ENCODE measurements at places on chromosomes 1 and 21. TPM values are rescaled to one million over a fixed set of nuclear protein-coding genes. Genes with fewer than 3 reads are reported as not detected.

The IFNLR1 gene
- 3.5 TPM for polyA plus RNA-seq

DNA sequence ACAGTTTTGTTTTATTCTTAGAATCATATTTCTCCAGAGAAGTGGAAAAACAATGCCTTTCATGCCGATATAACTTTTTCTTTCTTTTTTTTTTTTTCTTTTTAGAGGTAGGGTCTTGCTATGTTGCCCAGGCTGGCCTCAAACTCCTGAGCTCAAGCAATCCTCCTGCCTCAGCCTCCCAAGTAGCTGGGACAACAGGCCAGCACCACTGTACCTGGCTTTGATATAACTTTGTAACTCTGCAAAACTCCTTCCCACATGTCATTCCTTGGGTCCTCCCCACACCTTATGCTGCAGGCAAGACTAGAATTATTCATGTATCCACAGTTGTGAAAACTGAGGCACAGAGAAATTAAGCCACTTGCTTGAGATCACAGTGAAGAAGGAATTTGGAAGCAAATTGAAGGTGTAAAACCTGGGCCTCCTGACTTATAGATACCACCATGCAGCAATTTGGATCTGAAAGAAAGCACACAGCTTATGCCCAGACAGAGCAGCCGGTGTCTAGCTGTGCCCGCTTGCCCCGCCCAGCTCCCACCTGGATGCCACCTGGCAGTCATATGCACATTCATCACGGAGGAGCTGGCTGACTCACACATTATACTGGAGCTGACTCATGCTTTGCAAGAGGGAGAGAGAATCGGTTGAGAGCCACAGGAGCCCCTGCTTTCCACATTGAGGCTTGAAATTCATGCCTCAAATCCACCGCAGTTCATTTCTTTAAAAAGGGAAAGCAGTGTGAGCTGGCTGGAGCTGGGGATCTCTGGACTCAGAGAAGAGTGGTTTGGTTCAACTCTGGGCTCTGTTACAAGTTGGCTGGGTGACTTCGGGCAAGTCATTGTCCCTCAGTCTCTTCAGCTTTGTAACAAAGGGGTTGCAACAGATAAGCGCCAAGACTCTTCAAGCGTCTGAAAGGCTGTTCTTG is 8.3 kb upstream of the SLC2A1 start:
- no peak for DNase-seq

DNA sequence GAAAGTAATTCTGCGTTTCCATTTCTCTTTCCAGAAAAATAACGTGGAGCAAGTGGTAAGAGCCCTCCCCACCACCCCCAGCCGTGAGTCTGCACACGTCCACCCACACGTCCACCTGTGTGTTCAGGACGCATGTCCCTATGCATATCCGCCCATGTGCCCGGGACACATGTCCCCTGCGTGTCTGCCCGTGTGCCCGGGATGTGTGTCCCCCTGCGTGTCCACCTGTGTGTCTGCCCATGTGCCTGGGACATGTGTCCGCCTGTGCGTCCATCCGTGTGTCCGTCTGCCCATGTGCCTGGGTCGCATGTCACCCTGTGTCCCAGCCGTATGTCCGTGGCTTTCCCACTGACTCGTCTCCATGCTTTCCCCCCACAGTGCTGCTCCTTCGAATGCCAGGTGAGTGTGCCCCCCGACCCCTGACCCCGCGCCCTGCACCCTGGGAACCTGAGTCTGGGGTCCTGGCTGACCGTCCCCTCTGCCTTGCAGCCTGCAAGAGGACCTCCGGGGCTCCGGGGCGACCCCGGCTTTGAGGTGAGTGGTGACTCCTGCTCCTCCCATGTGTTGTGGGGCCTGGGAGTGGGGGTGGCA is 5.6 kb downstream of the COL6A1 start:
- DNase-seq: no peak

The CCDC185 gene
- polyA plus RNA-seq: 0.08 TPM

The CD53 gene
- 5.6 TPM for polyA plus RNA-seq

The ITLN2 gene
- not detected for polyA plus RNA-seq

The LRRC3 gene
- polyA plus RNA-seq: 4.6 TPM

DNA sequence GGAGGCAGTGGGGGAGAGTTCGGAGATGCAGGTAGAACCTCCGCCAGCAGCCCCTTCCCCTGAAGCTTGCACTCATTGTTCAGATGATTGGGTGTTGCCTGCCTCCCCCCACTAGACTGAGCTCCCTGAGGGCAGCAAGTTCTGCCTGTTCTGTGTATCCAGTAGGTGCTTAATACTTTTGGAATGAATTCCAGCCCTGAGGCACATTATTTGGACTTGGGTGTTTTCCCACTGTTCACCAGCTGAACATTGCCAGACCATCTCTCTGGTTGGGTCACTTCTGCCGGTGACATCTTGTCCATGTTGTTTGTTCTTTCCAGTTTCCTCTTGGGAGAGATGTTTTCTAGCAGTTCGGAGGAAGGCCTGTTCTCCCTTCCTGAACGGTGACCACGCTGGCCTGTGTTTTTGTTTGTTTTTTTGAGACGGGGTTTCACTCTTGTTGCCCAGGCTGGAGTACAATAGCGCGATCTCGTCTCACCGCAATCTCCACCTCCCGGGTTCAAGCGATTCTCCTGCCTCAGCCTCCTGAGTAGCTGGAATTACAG is 48.7 kb downstream of the SPSB1 start:
- DNase-seq: no peak

- no peak for DNase-seq
Measured at GRCh38 chr1:200336901-200337391, 72.9 kb downstream of the ZNF281 start.

GRCh38 chr1:92701147-92701546 is 83.8 kb downstream of the EVI5 start:
- no peak for DNase-seq

GRCh38 chr1:205932776-205933175 is 10.5 kb downstream of the SLC26A9 start:
- no peak for DNase-seq

The GNAT2 gene
- polyA plus RNA-seq: not detected

The SMIM11 gene
- polyA plus RNA-seq: 5.7 TPM

The S1PR1 gene
- polyA plus RNA-seq: 15.6 TPM

- no peak for DNase-seq
Measured at GRCh38 chr1:213484333-213484732, 433.3 kb downstream of the RPS6KC1 start.

DNA sequence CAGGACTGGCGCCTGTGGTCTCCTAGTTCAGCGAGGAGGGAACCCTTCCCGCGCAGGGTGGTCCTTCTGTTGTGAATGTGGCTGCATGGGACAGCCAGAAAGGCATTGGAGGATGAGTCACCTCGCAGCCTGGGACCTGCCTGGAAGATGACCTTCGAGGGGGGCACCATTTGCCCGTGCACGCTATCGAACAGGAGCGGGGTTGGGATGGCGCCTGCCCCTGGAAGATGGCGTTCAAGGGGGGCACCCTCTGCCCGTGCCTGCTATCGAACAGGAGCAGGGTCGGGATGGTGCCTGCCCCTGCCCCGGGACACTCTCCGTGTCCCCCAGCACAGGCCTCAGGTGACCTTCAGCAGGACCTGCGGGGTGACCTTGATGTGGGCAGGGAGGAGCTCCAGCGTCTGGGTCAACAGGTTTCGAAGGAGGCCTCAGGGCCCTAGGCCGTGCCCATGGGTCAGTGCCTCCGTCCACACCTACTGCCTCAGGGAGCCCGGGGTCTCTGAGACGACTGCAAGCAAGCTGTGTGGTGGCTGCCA is 1.7 kb upstream of the ACTRT2 start:
- DNase-seq: no peak

- DNase-seq: no peak
Measured at GRCh38 chr21:43735236-43736091, 16.5 kb downstream of the PDXK start.

The GJA5 gene
- polyA plus RNA-seq: 16.3 TPM

All from left kidney (tissue), 8 donors.